Stomach (tissue), 19 donors: ENCODE measurements at places on chromosomes 2 and 18.

- H3K4me1 ChIP-seq: no peaks in the 10 kb centered on the region
- H3K36me3 ChIP-seq: no peaks in the 10 kb centered on the region
- no peaks in the 10 kb centered on the region for H3K27me3 ChIP-seq
Measured at GRCh38 chr2:11914455-11914854, 168.0 kb downstream of the LPIN1 start.

- no peaks in the 10 kb centered on the region for H3K27me3 ChIP-seq
- no peak for DNase-seq
- peaks cover 30% of the 10 kb centered on the region for H3K36me3 ChIP-seq
- H3K27ac ChIP-seq: no peak overlapping the region
- H3K4me1 ChIP-seq: peaks cover 7% of the 10 kb centered on the region
- H3K4me3 ChIP-seq: peak overlapping the region; percentile 21
Measured at GRCh38 chr18:10559553-10560451, 34.0 kb downstream of the NAPG start.

- no peak for DNase-seq
- no peak overlapping the region for H3K27ac ChIP-seq
- H3K4me3 ChIP-seq: no peak overlapping the region
- no peaks in the 10 kb centered on the region for H3K36me3 ChIP-seq
- H3K4me1 ChIP-seq: no peaks in the 10 kb centered on the region
Measured at GRCh38 chr18:67410075-67411070, 106.1 kb downstream of the DSEL start.

DNA sequence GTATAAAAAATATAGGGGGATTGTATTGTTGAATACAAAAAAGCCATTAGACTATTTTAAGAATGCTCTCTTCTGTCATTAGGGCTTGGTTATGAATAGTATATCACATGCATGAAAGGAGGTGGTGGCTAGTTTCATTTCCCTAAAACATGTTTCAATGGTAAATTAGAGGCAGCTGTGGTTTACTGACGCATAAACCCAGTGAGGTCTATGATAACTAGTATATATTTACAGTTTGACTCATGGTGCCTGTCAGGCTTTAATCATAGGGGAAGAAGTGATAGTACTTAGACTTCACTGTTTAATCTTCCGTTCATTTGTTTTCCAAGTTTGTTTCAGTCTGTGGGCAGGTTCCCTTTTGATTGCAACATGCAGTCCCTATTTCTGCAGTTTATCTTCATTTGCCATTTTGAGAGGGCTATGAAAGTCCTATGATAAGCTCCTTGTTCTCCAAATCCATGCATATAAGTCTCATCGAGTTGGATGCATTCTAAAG, 55.1 kb upstream of the MAP4K3 start:
- no peaks in the 10 kb centered on the region for H3K27me3 ChIP-seq
- no peak for DNase-seq
- H3K4me3 ChIP-seq: no peak overlapping the region
- peak overlapping the region; percentile 62 for H3K27ac ChIP-seq
- no peaks in the 10 kb centered on the region for H3K36me3 ChIP-seq
- H3K4me1 ChIP-seq: peaks cover 10% of the 10 kb centered on the region

GRCh38 chr18:32695534-32695933, 77.3 kb downstream of the KLHL14 start:
- DNase-seq: no peak
- H3K27ac ChIP-seq: no peak overlapping the region
- H3K36me3 ChIP-seq: no peaks in the 10 kb centered on the region
- no peaks in the 10 kb centered on the region for H3K4me1 ChIP-seq
- H3K27me3 ChIP-seq: no peaks in the 10 kb centered on the region

GRCh38 chr2:237490009-237490711, 3.1 kb downstream of the MLPH start:
- peaks cover 24% of the 10 kb centered on the region for H3K36me3 ChIP-seq
- peak overlapping the region; percentile 92 for H3K27ac ChIP-seq
- peak overlapping the region; percentile 68 for H3K4me3 ChIP-seq
- H3K4me1 ChIP-seq: peaks cover 46% of the 10 kb centered on the region

GRCh38 chr2:100274566-100275199, 47.6 kb downstream of the LONRF2 start:
- peaks cover 40% of the 10 kb centered on the region for H3K36me3 ChIP-seq
- H3K4me1 ChIP-seq: no peaks in the 10 kb centered on the region
- no peak for DNase-seq

DNA sequence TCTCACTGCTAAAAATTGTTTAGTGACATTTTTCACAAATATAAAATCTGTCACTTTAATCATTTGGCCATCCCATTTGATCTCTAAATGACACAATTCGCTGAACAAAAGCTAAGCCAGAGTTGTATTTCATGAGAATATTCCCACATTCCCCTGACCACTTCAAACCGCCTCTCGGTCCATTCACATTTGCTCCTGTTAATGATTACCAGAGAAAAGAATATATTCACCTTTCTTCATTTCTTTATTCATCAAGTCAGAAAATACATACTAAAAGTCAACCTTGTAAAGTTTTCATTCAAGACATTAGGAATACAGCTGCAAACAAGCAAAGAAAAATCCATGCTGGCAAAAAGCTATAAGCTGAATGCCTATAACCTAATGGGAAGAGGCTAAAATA, 225.5 kb downstream of the DOK6 start:
- no peaks in the 10 kb centered on the region for H3K27me3 ChIP-seq
- H3K4me1 ChIP-seq: no peaks in the 10 kb centered on the region
- no peak for DNase-seq

DNA sequence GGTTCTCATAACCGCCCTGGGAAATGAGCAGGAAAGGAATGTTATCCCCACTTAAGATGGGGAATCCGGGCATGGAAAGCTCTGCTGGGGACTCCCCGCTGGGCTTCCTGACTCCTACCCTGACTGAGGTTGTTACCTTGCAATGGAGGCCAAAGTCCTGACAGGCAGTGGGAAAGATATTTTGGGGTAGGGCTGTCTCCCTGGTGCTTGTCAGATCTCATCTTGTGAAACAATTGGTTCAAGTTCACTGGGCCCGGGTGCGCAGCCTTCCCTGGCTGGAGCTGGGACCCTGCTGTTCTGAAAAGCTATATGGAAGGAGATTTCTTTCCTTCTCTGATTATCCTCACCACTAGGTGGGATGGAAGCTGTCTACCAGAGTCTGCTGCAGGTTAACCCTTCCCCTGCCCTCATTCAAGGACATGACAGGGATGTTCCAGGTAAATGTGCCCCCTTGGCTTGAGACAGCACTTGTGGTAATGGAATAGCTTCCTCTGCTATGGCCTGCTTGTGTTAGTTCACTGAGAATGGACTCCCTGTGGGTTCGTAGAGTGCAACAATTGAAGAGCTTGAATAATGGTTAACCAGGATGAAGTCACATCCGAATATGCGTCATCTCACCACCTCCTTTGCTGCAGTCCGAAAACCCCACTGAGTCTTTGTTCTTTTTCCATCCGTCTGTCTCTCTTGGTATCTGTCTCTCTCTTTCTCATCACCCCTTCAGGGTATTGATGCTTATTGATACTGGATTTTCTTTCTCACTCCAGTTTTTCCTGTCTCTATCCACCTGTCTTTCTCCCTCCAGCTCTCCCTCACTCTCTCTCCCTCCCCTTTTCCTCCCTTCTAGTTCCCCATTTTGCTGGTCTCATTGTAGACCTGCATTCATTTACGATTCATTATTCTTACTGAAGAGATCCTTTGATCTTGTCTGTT, 67.8 kb upstream of the EPAS1 start:
- no peak overlapping the region for H3K27ac ChIP-seq
- DNase-seq: peak; percentile 49
- H3K36me3 ChIP-seq: no peaks in the 10 kb centered on the region
- H3K4me3 ChIP-seq: no peak overlapping the region

GRCh38 chr2:238506371-238507068, 79.8 kb downstream of the ASB1 start:
- no peaks in the 10 kb centered on the region for H3K36me3 ChIP-seq
- H3K27me3 ChIP-seq: peaks cover 31% of the 10 kb centered on the region
- no peaks in the 10 kb centered on the region for H3K4me1 ChIP-seq

- no peak overlapping the region for H3K4me3 ChIP-seq
- no peak for DNase-seq
- H3K27me3 ChIP-seq: no peaks in the 10 kb centered on the region
- no peak overlapping the region for H3K27ac ChIP-seq
- H3K36me3 ChIP-seq: no peaks in the 10 kb centered on the region
- peaks cover 11% of the 10 kb centered on the region for H3K4me1 ChIP-seq
Measured at GRCh38 chr18:22094358-22094734, 75.0 kb upstream of the GATA6 start.

- peaks cover 13% of the 10 kb centered on the region for H3K4me1 ChIP-seq
- no peaks in the 10 kb centered on the region for H3K27me3 ChIP-seq
- H3K27ac ChIP-seq: no peak overlapping the region
- no peaks in the 10 kb centered on the region for H3K36me3 ChIP-seq
- DNase-seq: peak; percentile 83
- H3K4me3 ChIP-seq: no peak overlapping the region
Measured at GRCh38 chr2:41836948-41837347, 210.9 kb upstream of the PKDCC start.

DNA sequence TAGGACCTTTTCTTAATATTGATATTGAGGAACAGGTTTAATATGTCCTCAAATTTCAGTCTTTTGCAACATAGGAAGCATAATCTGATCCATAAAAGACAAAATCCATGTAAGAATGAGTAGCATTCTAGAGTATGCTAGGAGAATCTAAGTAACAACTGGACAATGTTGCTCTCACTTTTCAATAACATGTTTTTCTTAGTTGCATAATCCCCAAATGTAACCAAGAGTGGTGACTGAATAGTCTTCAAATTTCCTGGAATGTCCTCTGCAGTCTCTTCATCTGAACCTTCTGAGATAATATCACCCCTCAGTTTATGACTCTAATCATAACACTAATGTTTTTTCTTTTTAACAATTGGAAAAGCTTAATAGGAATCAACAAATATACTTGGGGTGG, 110.0 kb upstream of the ZEB2 start:
- H3K36me3 ChIP-seq: no peaks in the 10 kb centered on the region
- H3K27ac ChIP-seq: no peak overlapping the region
- H3K4me3 ChIP-seq: no peak overlapping the region
- DNase-seq: no peak
- no peaks in the 10 kb centered on the region for H3K4me1 ChIP-seq
- H3K27me3 ChIP-seq: no peaks in the 10 kb centered on the region

DNA sequence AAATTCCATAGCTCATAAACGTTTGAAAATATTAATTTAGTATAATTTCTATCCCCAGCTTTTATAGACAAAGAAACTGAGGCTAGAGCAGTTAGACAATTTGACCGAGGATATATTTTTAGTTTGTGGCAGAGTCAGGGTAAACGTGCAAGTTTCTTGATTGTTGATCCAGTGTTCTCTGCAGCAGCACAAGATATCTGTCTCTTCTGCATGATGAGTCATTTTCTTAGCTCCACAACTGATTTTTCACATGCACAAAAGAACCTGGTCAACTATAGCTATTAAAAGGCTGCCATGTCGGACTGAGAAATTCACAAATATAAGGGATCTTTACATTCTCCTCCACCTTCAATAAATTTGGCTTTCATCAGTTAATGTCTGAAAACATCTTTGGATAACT, 143.4 kb upstream of the CYP26B1 start:
- H3K4me1 ChIP-seq: no peaks in the 10 kb centered on the region
- no peaks in the 10 kb centered on the region for H3K36me3 ChIP-seq
- H3K4me3 ChIP-seq: no peak overlapping the region
- no peak for DNase-seq
- no peaks in the 10 kb centered on the region for H3K27me3 ChIP-seq

DNA sequence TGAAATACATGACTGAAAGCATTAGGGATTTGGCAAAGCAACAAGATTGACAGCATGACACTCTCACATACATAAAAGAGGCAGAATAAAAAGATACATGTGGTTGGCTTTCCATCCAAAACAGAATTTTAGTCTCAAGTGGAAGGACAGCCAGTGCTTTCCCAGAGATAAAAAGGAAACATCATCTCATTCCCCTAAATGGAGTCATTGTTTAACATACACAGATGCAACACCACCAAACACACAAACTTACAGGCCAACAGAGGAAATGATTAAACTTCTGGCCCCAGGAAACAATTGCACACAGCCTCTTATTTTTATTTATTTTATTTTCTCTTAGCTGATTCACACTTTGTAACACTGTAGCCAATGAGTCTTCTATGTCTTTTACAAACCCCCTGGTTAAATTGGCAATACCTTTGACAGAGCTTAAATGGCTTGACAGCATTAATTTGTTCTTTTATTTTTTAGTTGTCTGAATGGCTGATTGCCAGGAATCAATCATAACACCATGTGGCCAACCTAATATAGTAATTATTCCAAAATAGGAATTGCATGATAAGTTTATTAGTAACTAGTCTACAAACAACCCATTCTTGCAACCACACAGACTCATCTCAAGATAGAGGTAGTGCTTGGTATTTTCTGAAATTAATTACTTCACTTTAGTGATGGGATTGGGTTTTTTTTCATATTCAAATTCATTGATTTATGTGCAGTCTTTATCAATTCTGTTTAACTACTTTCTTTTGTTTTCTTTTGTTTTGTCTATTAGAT, 190.5 kb downstream of the RND3 start:
- no peaks in the 10 kb centered on the region for H3K36me3 ChIP-seq
- no peak overlapping the region for H3K4me3 ChIP-seq
- H3K27ac ChIP-seq: no peak overlapping the region
- H3K4me1 ChIP-seq: peaks cover 5% of the 10 kb centered on the region

- no peaks in the 10 kb centered on the region for H3K27me3 ChIP-seq
- H3K4me1 ChIP-seq: peaks cover 14% of the 10 kb centered on the region
- H3K36me3 ChIP-seq: no peaks in the 10 kb centered on the region
- DNase-seq: no peak
Measured at GRCh38 chr2:127012215-127012614, 94.7 kb downstream of the BIN1 start.

DNA sequence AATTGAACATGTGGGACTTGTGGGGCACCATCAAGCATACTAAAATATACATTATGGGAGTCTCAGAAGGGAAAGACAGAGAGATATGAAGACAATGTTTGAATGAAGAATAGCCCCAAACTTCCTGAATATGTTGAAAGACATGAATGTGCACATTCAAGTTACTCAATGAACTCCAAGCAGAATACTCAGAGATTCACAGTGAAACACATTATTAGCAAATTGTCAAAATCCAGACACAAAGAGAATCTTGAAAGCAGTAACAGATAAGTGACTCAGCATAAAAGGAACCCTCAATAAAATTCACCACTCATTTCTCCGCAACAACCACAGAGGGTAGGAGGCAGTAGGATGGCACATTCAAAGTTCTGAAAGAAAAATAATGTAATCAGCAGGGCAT, 8.8 kb downstream of the C2orf92 start:
- H3K36me3 ChIP-seq: no peaks in the 10 kb centered on the region
- H3K27ac ChIP-seq: no peak overlapping the region
- H3K4me3 ChIP-seq: no peak overlapping the region
- H3K27me3 ChIP-seq: no peaks in the 10 kb centered on the region
- no peak for DNase-seq

GRCh38 chr2:214574084-214574781, 163.4 kb downstream of the VWC2L start:
- no peaks in the 10 kb centered on the region for H3K4me1 ChIP-seq
- no peak for DNase-seq
- H3K4me3 ChIP-seq: no peak overlapping the region
- H3K36me3 ChIP-seq: no peaks in the 10 kb centered on the region
- no peak overlapping the region for H3K27ac ChIP-seq

DNA sequence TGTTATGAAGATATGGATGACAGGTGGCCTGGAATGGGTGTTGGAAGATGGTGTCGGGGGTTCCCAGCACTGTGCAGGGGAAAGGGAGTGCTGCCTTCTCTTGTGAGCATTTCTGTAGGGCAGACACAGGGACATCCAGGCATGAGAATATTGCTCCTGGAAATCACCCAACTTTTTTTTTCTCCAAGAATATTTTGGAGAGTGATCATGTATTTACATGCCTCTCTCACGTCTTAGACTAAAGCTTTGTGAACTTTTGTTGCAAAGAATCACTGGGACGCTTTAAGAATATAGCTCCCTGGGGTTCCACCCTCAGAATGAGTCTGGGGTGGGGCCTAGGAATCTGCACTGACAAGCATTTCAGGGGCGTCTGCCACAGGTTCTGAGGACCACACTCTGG, 68.7 kb downstream of the VWA3B start:
- H3K4me3 ChIP-seq: no peak overlapping the region
- no peaks in the 10 kb centered on the region for H3K27me3 ChIP-seq
- H3K27ac ChIP-seq: no peak overlapping the region
